ENCODE measurements at places on chromosomes 5 and 9.

GRCh38 chr5:142748568-142749249, 21.5 kb upstream of the ARHGAP26 start:
- DNase-seq: peak; percentile 74

DNA sequence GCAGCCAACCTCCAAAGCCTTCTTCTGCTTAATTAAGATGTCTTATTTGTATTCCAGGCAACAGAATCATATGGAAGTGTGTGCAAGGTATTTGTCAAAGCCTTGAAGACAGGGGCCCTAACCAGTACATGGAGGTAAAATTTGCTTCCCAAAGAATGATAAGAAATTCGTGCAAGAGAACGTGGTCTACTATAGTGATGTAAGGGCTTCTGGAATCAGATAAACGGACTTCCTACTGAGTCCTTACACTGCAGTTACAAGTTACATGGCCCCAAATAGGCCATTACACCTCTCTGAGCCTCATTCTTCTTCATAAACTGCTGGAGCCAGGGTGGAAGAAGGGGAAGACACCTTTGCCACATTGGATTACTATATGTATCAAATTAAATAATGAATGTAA, 15.9 kb upstream of the ISOC1 start:
- DNase-seq: no peak

- DNase-seq: no peak
These were observed 1.9 kb downstream of the STOM start for GRCh38 chr9:121368138-121368522.

DNA sequence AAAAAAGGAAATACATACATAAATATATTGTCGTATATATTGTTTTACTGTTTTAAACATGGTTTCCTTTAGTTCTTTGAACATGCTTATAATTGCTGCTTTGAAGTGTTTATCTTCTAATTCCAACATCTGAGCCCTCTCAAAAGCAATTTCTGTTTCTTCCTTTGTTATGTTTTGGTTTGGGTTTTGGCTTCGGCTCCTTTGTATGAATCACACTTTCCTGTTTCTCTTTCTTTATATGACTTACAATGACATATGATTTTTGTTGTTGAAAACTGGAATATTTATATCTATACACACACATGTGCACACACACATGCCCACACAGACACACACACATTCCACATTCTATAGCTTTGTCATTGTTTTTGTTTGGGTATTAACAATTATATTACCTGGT, 1206.7 kb downstream of the CDH12 start:
- no peak for DNase-seq

DNA sequence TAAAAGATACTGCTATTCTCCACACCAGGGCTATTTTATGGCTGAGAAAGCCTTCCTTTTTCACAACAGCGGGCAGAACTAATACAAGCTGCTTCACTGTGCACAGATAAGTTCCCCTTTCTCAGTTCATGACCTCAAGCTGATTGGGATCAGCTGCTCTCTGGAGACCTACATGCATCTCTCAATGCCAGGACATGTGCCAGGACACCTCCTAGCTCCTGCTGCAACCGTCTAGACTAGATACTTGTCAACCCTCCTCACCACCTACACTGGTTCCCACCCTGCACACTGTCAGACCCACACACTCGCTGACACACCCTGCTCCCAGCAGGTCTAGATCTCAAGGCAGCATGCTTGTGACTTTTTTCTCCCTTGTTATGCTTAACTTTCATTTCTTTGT, 39.8 kb downstream of the STARD4 start:
- no peak for DNase-seq

DNA sequence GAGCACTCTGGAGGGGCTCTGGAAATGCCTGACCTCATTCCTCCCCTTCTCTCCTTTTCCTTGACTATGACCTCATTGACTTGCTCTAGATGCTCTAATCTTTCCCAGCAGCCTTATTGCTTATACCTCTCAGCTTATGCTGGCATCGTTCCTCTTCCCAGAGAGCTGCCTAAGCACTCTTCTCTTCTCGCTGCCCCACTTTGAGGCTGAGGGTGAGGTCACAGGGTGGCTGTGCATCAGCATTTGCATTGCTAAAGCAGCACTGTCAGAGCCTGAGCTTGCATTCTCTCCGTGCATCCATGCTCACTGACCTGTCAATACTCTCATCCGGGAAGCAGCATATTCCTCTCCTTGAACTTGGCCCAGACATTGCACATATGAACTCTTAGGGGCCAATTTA, 96.4 kb upstream of the NTRK2 start:
- DNase-seq: no peak

All from activated CD8-positive, alpha-beta T cell treated with anti-CD3 and anti-CD28 coated beads for 36 hours (primary cell).